ENCODE measurements at places on chromosomes 3 and 15. TPM values are rescaled to one million over a fixed set of nuclear protein-coding genes. Genes with fewer than 3 reads are reported as not detected.
A peak's percentile ranks its signal among the peaks of the same experiment; 100 is the strongest.

DNA sequence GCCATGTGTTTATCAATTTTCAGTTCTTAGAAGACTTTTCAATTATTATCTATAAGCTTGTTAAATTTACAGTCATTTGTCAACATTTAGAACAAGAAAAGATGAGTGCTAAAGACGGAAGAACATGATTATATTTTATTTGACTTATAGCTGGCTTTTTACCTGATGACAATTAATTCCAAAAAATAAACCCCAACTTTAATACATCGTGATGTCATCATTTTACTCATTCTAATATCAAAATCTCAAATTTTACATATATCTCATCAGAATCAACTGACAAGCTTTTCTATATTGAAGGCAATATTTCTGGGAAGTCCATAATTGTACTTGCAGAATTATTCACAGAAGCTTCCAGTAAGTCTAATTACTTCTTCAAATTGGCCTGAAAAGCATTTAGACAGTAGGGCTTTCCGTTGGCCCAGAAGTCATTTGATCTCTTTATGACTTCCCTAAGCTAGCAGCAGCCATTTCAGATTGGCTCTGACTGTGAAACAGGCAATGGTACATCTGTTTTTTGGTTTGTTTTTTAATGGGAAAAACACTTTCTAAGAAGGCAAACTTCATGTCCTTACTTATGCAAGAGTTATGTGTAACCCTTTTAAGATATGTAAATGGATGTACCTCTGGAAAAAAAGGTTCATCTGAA is 234.7 kb upstream of the PLSCR5 start:
- DNase-seq = no peak
- no peak overlapping the region for H3K4me3 ChIP-seq
- H3K4me1 ChIP-seq = no peaks in the 10 kb centered on the region
- no peak overlapping the region for H3K27ac ChIP-seq
- no peaks in the 10 kb centered on the region for H3K27me3 ChIP-seq

GRCh38 chr15:43845421-43845820 is 18.6 kb downstream of the WDR76 start:
- no peaks in the 10 kb centered on the region for H3K27me3 ChIP-seq
- H3K36me3 ChIP-seq = no peaks in the 10 kb centered on the region
- H3K4me3 ChIP-seq = no peak overlapping the region
- no peak overlapping the region for H3K27ac ChIP-seq
- no peak for DNase-seq

DNA sequence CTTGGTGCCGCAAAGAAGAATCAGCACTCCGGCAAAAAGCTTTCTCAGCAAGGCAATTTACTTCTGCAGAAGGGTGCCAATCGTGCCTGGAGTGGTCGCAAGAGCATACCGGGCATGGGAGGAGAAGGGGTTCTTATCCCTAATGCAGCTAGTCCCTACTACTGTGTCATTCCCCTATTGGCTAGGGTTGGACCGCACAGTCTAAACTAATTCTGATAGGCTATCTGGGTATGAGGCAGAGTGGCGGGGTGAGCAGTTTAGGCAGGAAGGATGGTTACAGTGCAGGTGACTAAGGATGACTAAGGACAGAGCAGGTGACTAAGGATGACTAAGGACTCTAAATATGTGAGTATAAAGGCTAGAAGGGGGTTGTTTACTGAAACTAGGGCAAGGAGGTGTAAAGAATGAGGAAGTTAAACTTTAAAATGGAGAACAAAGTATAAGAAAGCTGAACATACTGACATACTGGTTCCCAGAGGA is 52.9 kb downstream of the PGBD4 start:
- H3K27me3 ChIP-seq = no peaks in the 10 kb centered on the region
- H3K36me3 ChIP-seq = peaks cover 24% of the 10 kb centered on the region
- no peaks in the 10 kb centered on the region for H3K4me1 ChIP-seq
- no peak overlapping the region for H3K4me3 ChIP-seq
- H3K27ac ChIP-seq = no peak overlapping the region

DNA sequence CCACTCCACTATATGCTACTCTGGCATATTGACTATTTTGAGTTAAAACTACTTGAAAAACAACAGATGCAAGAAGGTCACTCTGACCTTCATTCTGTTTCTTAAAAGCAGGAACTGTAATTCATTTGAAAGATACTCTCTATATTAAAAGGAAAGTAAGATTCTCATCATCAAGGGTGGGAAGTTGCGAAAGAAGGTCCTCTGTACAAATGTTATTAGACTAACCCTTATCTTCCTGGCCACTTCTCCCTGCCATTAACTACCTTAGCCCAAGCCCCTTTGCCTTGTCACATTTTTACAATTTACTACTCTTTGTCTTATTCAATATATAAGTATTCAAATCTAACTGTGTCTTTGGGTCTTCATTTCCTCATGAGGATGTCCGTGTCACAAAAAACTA is 16.1 kb downstream of the SIDT1 start:
- no peak overlapping the region for H3K4me3 ChIP-seq
- DNase-seq = no peak
- no peaks in the 10 kb centered on the region for H3K4me1 ChIP-seq
- H3K27me3 ChIP-seq = no peaks in the 10 kb centered on the region
- no peaks in the 10 kb centered on the region for H3K36me3 ChIP-seq
- no peak overlapping the region for H3K27ac ChIP-seq

DNA sequence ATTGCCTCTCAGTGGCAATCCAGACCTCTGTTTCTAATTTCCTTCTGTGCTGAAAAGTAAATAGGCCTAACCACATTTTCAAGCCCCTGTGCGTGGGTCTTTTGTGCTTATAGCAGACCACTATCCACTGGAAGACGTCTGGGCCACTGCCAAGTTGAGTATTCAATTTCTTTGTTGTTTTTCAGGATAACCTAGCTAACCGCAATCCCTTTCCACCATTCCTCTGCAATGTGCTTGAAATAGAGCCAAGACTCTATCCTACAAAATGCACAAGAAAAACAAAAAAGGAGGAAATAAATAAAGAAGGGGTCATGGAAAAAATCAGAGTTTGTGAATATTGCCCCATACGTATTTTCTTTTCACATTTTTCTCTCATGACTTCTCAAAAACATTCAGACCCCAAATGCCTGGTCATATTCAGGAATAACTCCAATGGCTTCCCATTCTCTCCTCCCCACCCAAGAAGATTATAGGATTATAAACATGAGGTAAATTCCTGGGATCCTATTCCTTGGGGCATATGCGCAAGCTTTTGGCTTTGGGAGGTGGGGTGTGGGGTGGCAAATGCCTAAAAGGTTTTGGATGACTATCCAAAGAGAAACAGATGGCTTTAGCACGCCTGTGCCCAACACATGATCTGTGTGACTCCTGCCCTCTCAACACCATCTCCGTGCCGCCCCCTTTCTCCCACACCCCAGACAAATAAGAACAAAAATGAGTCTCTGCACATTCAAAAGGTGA is 217.9 kb upstream of the THBS1 start:
- peaks cover 25% of the 10 kb centered on the region for H3K4me1 ChIP-seq
- H3K36me3 ChIP-seq = no peaks in the 10 kb centered on the region
- no peak overlapping the region for H3K4me3 ChIP-seq
- H3K27me3 ChIP-seq = no peaks in the 10 kb centered on the region
- H3K27ac ChIP-seq = no peak overlapping the region
- DNase-seq = no peak

- no peak for DNase-seq
- no peaks in the 10 kb centered on the region for H3K4me1 ChIP-seq
- no peak overlapping the region for H3K27ac ChIP-seq
- no peak overlapping the region for H3K4me3 ChIP-seq
Measured at GRCh38 chr3:52742418-52743041, 28.2 kb downstream of the NEK4 start.

- no peaks in the 10 kb centered on the region for H3K36me3 ChIP-seq
- no peak overlapping the region for H3K4me3 ChIP-seq
- no peak overlapping the region for H3K27ac ChIP-seq
- no peaks in the 10 kb centered on the region for H3K27me3 ChIP-seq
- H3K4me1 ChIP-seq = peaks cover 69% of the 10 kb centered on the region
Measured at GRCh38 chr3:32495609-32496008, 7.0 kb downstream of the CMTM6 start.

DNA sequence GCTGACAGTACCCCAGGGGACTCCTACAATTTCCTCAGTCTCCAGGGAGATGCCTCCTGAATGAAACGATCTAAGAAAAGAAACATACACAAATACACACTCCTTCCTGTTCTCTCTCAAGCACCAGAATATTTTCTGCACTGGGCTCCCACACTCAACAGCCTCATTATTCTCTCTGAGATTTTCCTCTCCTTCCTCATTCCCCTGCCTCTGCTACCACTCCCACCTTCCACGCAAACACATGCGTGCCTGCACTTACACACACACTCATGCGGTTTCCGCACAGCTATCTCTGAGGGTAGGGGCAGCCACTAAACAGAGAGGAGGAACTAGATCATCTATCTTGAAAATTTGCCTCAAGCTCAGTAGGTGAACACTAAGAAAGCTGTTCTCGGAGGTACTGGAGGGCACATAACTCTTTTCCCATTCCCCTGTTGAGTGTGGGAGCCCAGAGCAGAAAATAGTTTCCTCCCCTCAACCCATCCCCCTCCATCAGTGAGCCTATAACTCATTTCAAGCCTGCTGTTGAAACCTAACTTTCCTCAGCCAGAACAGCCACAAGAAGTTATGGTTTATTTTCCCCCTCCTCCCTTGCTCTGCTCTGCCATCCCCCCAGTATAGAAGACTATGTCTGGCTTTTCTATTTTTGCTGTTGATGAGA is 30.5 kb upstream of the TIPARP start:
- no peaks in the 10 kb centered on the region for H3K36me3 ChIP-seq
- H3K27ac ChIP-seq = peak overlapping the region; percentile 63
- no peak for DNase-seq
- H3K4me1 ChIP-seq = peaks cover 17% of the 10 kb centered on the region
- no peaks in the 10 kb centered on the region for H3K27me3 ChIP-seq

GRCh38 chr3:46667061-46667621 is 26.3 kb downstream of the ALS2CL start:
- H3K4me1 ChIP-seq = peaks cover 25% of the 10 kb centered on the region
- H3K27me3 ChIP-seq = no peaks in the 10 kb centered on the region
- H3K36me3 ChIP-seq = no peaks in the 10 kb centered on the region

DNA sequence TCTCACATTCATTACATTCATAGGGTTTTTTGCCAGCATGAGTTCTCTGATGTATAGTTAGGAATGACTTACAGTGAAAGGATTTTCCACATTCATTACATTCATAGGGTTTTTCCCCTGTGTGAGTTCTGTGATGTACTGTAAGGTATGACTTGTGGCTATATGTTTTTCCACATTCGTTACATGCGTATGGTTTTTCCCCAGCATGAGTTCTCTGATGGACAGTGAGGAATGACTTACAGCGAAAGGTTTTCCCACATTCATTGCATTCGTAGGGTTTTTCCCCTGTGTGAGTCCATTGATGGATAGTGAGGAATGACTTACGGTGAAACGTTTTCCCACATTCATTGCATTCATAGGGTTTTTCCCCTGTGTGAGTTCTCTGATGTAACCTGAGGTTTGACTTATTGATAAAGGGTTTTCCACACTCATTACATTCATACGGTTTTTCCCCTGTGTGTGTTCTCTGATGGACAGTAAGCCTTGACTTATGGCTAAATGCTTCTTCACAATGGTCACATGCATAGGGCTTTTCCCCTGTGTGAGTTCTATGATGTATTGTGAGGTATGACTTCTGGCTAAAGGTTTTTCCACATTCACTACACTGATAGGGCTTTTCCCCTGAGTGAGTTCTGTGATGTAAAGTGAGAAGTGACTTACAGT is 47.4 kb downstream of the ZNF717 start:
- H3K4me1 ChIP-seq = no peaks in the 10 kb centered on the region
- no peak for DNase-seq
- H3K4me3 ChIP-seq = no peak overlapping the region
- no peak overlapping the region for H3K27ac ChIP-seq
- peaks cover 11% of the 10 kb centered on the region for H3K36me3 ChIP-seq

Gene CLDN18
- polyA plus RNA-seq = 0.01 TPM

Gene IDH3A
- 110 TPM for polyA plus RNA-seq

Gene MASP1
- 51.5 TPM for polyA plus RNA-seq

Gene C3orf85
- not detected for polyA plus RNA-seq

Gene GP9
- 0.13 TPM for polyA plus RNA-seq
